ENCODE measurements at places on chromosomes 11 and 22.

DNA sequence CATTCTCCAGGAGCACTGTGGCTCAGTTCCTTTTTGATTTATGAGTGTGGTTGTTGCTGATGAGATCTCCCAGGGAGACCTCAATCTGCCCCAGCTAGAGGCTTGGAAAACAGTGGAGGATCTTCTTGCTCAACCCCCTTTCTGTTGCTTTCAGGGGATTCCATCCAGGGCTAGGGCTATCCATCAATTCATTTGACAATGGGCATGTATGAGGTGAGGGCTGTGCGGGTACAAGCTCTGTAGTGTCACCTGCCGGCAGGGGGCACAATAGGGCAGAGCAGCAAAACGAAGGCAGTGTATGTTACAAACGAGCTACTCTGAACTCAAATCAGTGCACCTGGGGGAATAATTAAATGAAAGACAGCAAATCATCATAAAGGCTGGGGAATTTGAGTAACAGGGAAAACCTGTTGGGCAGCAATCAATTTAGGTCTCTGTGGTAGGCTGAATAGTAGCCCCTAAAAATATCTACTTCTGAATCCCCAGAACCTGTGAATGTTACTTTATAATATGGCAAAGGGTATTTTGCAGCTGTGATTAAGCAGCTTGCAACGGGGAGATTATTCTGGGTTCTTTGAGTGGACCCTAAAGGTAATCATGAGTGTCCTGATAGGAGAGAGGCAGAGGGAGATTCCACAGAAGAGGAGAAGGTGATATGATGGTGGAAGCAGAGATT lies 170.3 kb upstream of the ZBED5 start:
- peak; percentile 24 for DNase-seq

GRCh38 chr11:5288906-5289550 lies 12.7 kb downstream of the OR51B4 start:
- no peak for DNase-seq

GRCh38 chr11:116030697-116031331 lies 526.6 kb upstream of the CADM1 start:
- DNase-seq = no peak

DNA sequence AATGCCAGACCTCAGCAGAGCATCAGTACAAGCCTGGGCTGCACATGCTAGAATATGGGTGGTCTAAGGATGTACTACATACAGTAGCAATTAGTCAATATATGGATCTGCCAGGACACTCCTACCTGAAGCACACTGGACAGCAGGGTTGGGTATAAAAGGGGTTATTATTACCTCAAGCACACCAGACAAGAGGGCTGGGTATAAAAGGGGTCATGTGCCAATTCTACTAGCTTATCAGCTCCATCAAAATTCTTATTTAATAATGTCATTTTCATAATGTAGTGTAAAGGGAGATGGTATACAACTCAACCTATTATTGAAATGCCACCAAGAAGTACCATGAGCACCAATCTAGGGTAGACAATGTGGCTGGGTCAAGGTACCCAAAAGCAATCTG lies 44.7 kb upstream of the PRODH start:
- DNase-seq = no peak

- no peak for DNase-seq
Observed at GRCh38 chr22:43085658-43086606, 3.3 kb downstream of the TTLL1 start.

All from NCI-H2171 (cell line).